ENCODE measurements at places on chromosomes 2 and 18.

- DNase-seq = no peak
Measured at GRCh38 chr2:30790879-30791278, 16.4 kb downstream of the CAPN13 start.

DNA sequence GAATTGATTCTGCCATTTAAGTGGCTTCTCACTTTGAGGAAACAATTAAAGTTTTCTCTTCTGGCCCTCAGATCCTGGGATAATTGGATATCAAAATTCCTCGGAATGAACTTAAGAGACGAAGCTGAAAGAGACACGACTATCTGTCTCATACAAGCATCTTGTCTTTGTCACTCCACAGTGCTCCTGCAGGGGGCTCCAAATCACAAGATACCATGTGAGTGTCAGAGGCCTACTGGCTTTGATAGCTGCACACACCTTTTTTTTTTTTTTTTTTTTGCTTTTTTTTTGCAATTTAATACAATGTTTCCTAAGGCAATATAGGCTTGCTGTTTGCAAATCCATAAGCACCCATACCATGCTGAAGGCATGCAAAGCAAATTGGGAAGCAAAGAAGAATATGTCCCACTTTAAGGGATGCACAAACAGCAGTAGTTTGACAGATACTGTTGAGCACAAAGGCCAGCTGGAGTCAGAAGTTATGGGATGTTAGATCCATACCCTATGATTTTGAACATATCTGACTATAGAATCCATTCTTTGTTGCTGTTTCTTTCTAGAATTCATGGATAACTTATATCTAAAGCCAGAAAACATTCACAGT is 109.0 kb upstream of the CBLN2 start:
- peak; percentile 19 for DNase-seq

- DNase-seq = no peak
Measured at GRCh38 chr2:24008672-24009366, 1.1 kb upstream of the MFSD2B start.

DNA sequence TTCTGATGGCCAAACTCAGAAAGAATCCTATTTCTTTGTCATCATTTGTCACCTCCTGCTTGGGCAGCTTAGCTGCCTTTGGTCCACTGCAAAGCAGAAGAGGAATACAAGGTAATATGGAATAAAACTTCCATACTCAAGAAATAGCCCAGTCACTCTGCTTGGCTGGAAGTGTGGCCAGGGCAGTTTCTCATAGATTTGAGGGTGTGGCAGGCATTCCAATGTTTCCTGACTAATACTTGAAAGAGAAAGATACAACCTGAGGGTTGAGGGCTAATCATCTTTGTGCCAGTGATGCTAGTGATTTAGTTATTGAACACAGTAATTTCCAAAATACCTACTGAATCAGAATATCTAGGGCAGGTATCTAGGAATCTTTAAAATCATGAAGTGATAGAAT is 83.1 kb downstream of the FAM161A start:
- DNase-seq = no peak

- DNase-seq = no peak
Measured at GRCh38 chr2:99911736-99912135, 230.7 kb downstream of the AFF3 start.

GRCh38 chr18:58455314-58456188 is 173.3 kb downstream of the ALPK2 start:
- no peak for DNase-seq

DNA sequence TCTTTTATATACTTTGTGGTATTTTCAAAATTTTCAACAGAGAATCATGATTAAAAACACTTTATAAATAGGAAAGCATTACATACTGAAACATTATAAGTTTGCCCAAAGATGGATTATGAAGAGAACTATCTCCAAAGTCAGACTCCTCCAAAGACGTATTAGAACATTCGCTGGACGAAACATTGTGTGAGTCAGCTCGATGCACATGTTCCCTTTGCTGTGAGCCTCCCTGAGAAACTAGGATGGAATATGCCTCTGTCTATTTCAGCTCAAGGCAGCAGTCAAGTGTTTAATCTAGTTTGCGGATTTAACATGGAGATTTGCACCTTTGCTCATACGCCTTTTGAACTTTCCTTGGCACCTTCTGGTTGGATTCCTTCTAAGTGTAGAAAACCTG is 92.2 kb upstream of the NCKAP5 start:
- DNase-seq = no peak

DNA sequence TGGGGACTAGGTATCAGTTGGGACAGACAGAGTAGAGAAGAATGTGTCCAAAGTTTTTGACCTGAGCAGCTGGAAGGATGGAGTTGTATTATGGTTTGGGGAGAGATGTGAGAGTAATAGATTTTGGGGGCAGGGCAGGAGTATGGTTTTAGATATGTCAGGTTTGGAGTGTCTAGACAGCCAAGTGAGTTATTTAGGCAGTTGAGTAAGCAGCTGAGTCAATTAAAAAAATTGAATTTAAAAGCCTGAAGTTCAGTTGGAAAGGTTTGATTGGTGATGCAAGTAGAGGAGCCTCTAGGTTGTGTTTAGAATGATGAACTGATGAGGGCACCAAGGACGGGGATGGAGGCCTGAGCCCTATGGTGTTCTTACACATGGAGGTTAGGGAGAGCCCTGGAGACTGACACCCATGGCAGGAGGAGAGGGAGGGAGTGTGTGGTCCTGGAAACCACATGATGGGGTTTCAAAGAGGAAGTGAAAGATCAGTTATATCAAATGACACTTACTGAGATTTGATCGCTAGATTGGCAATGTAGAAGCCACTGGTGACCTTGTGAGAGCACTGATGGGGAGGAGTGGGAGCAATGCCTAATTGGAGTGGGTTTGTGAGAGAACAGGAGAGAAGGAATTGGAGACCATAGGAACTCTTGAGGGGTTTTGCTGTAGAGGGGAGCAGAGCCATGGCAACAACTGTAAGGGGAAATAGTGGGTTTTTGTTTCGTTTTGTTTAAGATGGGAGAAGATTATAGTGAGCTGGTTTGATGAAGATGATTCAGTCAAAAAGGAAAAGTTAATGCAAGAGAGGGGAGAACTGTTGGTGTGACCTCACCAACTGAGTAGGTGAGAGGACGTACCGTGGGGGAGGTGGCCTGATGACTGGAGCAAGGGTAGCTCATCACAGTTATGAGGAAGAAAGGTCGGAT is 10.3 kb downstream of the ITGA6 start:
- no peak for DNase-seq

GRCh38 chr2:70300771-70301343 is 1.0 kb downstream of the FAM136A start:
- DNase-seq = no peak

- DNase-seq = no peak
Measured at GRCh38 chr2:43270930-43271615, 44.7 kb upstream of the ZFP36L2 start.

DNA sequence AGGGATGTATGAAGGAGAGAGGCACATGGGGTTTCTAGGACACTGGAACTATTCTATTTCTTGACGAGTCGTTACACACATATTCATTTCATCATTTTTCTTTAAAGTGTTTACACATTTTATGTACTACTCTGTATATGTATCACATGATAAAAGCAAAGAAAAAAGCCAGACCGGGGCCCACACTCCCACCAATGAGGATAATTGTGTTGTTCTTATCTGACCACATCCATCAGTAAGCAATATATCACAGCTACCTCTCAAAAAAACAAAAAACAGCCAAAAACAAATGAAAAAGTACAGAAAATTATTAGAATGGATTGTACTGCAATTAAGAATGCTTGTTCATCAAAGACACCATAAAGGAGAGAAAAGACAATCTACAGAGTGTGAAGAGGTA is 14.2 kb upstream of the CNRIP1 start:
- DNase-seq = no peak

DNA sequence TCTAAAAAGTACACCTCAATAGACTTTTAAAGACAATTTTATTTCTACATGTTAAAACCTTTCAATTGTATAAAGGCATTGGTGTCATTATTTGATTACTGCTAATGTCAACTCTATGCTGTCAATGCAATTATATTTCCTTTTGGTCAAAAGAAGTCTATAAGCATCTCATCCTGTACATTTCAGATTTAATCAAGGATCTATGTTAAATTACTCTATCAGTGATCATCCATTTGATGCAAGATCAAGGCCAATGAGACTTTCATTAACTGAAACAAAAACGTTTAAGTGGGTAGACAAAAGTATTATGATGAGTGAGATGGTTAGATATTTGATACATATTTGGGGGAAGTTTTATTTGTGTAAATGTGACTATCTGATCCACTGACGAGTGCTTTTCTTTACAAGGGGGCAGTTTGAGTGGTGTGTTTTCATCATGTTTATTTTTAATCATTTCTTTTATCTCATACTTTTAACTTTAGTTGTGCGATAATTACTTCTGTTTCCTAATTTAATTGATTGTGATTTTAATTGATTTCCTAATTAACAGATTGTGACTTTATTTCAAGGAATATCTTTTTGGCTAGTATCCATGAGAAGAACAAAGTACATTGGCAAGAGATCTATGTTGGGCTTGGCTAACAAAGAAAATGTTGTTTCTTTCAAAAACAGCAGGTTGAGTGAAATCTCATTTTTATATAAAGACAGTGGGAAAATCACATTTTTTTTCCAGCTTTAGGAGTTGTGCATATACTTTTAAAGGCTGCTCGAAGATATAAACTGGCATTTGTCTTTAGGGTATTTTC is 1.1 kb downstream of the ARHGAP28 start:
- no peak for DNase-seq

Data from CD4-positive, alpha-beta T cell (primary cell).